ENCODE measurements at places on chromosomes 3 and 15.

GRCh38 chr3:169146179-169146665, 517.3 kb downstream of the MECOM start:
- DNase-seq = no peak

GRCh38 chr3:46089237-46090011, 62.1 kb upstream of the XCR1 start:
- DNase-seq = peak; percentile 17

DNA sequence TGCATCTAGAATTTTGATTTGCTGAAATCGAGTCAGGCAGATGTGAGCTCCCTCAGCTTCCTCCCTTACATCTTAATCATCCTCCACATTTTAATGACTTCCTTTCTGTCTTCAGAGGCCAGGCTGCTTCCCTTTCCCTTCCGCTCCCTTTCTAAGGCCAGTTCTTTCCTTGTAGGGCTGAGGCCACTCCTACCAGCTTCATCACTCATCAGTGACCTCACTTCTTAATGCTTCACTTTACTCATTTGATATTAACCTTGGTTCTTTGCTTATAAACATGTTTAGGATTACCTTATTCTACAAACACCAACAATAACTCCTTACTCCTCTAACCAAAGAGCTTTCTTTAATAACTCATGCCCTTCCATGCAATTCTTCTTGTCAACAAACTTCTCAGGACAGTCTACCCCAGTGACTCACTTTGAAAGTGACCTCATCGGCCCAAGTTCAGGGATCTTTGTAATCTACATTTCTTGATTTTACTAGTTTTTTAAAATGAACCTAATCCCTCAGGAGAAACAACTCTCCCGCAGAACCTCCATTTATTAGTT, 23.9 kb downstream of the ILDR1 start:
- DNase-seq = peak; percentile 99

- DNase-seq = no peak
Measured at GRCh38 chr3:104523136-104523535, 843.6 kb upstream of the ALCAM start.

GRCh38 chr3:158743664-158744566, 11.7 kb upstream of the RARRES1 start:
- no peak for DNase-seq

- no peak for DNase-seq
Measured at GRCh38 chr3:129085165-129085715, 24.7 kb downstream of the GP9 start.

DNA sequence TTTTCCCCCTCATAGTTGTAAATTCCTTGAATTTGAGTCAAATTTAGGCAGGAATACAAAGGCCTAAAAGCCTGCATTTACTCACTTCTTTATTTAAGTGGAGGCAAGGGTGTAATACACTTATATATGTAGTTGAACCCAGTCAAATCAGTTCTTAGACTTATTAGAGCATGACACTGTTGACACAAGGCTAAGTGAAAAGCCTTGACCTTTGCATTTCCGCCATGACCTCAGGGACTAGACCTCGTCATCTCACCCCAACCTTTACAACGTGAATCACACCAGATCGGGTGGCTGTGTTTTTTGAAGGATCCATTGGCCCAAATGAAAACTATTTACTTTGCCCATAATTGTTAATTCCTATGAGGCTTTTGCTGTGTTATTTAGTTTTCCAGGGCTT, 774.4 kb downstream of the ROBO1 start:
- no peak for DNase-seq

DNA sequence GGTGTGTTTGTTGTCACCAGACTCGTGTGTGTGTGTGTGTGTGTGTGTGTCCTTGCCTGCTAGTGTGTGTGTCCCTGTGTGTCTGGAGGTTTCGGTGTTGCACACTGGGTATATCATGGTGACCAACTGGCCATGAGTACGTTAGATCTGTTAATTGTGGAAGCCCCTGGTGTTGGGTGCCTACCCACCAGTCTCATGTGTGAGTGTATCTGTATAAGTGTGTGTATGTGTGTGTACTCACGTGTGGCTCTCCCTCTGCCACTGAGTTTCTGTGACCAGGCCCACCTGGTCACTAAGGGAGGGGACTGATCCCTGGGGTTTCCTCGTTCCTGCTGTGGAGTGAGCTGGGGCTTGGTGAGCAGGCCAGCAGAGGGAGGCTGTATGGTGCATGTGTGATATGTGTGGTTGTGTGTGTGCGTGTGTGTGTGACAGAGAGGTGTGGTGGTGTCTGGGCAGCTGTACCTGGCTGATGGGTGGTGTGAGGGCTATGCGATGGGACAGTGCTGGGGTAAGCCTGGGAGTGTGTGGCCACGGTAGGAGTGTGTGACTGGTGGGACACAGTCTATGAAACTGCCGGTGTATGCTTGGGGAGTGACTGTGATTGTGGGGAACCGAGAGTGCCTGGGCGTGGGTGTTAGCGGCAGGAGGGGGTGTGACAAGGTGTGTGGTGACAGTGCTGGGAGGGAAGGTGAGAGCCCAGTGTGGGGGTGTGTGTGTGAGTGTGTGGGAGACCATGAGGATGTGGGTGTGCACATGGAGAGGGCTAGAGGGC, 1.8 kb downstream of the PRKCD start:
- no peak for DNase-seq

GRCh38 chr3:60758171-60758570, 493.1 kb downstream of the FHIT start:
- peak; percentile 93 for DNase-seq

DNA sequence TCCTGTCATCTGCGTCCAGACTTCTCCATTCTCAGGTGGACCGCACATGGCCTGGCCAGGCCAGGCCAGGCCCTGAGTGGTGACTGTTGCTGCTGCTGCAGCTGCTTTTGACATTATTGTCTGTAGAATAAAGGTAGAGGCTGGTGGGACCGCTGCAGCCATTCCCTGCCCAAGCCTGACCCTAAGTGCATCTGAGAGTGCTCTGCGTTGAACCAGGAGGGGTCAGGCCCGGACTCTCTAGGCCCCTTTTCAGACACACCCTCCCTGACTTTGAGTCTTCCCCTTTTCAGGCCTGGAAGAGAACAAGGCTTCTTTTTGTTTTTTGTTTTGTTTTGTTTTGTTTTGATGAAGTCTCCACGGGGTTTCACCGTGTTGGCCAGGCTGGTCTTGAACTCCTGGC, 54.6 kb upstream of the FLNB start:
- no peak for DNase-seq

- DNase-seq = no peak
Measured at GRCh38 chr15:65275728-65276126, 11.0 kb downstream of the PARP16 start.

- peak; percentile 84 for DNase-seq
Measured at GRCh38 chr3:88617283-88617682, 467.5 kb downstream of the C3orf38 start.

GRCh38 chr15:27747997-27748396, 351.1 kb downstream of the OCA2 start:
- no peak for DNase-seq

GRCh38 chr3:49133226-49133951, 539 bp upstream of the LAMB2 start:
- DNase-seq = peak; percentile 44

DNA sequence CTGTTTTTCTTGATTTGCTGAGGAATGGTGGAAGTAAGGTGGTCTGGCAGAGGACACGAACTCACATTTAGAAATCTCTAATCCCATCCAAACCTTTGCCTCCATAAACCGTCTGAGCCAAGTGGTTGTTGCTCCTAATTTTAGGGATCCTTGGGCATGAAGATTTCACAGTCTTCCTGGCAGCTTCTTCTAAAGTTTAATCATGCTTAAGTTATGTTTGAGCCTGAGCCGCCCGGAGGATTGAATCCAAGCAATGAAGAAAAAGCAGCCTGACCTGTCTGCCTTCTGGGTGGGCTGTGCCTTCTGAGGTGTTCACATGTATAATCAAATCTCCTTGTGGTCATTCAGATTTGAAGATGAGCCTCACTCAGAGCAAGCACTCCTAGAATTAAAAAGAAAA, 249.0 kb downstream of the CD47 start:
- no peak for DNase-seq

DNA sequence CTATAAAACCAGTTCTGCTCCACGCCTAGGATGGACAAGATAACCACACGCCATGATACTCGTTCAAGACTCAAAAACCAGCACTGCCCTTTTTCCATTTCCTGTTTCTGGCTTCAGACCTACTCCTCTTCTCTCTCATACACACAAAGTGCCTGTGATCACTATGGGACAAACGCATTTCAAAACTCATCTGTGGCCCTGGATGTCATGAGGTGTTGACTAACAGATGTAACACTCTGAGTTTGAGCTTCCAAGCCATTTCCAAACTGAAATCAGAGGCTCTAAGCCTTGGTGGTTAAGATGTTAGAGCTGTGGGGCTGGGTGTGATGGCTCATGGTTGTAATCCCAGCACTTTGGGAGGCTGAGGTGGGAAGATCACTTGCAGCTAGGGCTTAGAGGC, 55.7 kb upstream of the LMOD3 start:
- no peak for DNase-seq

DNA sequence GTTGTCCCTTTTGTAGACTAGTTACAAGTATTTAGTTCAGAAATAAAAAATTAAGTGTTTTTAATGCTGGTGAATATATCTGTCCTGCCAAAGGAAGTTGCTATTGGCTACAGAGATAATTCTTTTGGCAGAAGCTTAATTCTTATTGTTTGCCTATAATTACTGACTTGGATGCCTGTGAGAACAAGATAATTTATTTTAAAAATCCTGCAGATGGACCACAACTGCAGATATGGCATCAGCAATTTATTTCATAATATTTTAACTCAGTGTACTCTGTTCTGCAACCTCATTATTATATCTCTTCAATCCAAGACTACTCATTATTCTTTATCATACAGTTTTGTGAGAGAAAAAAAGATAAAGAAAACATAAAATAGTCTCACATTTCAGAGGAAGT, 789.8 kb downstream of the NAALADL2 start:
- DNase-seq = no peak

GRCh38 chr3:116440196-116440595, 5.1 kb downstream of the LSAMP start:
- DNase-seq = no peak

- no peak for DNase-seq
Measured at GRCh38 chr3:136070334-136070733, 104.8 kb downstream of the PPP2R3A start.

GRCh38 chr15:57215326-57215725, 161.0 kb upstream of the CGNL1 start:
- no peak for DNase-seq

DNA sequence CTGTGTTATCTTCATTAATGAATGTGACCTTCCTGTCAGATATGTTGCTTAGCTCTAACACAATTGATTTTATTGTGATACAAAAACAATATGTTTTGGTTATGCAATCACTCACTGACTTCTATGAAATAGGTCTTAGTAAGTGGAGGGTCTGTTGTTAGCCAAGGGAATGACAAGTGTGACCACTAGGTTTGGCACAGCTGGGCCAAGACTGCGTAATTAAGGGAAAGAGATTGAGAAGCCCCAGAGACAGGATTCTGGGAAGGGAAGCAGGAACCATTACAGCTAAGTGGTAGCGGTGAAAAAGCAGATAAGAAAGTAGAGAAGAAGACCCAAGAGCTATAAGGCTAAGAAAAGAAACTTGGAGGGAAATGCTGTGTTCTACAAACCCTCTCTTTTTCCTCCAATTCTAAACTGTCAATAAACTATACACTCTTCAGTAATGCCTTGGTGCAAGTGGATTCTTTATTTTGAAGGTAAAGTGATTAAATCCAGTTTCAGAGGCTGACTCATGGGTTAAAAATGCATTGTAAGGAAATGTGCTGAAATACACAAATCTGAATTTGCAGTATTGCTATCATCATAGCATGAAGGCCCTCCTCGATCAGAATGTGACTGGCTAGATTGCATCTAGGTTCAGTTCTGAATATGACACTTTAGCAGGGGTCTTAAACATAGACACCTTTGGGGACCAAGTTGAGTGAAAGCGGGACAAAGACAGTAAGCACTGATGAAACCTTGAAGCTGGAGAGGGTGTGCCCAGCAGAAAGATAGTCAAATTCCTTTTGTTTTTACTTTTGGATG, 26.1 kb downstream of the KCNMB2 start:
- DNase-seq = no peak

DNA sequence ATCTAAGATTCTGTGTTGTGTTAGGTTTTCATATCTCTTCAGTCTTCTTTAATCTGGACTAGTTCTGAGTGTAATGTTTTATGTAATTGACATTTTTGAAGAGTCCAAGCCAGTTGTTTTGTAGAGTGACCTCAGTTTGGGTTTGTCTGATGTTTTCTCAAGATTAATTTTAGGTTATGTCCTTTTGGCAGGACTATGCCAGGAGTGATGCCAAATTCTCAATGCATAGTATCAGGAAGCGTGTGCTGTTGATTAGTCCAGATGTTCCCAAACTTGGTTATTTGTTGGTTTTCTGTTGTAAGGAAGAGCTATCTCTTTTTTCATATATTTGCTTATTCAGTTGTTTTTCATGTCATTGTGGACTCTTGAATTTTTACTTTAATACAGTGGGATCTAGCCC, 32.6 kb downstream of the NMD3 start:
- DNase-seq = no peak

GRCh38 chr15:78949461-78949860, 4.6 kb upstream of the CTSH start:
- no peak for DNase-seq

- DNase-seq = no peak
Measured at GRCh38 chr3:127566833-127567232, 23.7 kb downstream of the TPRA1 start.

DNA sequence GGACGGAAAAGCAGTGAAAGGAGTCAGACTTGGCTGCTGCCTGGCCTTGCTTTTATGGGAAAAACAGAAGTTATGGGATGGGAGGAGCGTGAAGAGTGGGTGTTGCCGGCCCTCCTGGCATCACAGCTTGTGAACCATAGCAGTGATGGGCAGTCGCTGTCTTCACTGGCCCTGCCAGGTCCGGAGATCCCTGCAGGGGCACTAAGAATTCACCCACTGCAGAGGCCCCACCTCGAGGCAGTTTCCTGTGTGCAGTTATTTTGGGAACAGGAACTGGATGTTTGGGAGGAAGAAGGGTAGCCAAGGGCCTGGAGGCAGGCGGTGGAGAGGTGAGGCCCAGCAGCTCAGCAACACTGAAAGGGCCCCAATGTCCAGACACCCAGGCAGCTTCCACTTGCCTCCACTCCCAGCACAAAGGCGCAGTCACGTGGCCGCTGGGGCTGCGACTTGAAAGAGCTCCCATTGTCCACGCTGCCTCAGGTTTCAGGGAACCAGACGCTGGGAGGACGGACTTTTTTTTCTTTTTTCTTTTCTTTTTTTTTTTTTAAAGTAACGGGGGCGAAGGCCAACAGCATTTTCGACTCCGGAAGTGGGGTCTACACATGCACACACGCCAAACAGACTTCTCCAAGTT, 255.6 kb downstream of the ZNF621 start:
- DNase-seq = no peak

DNA sequence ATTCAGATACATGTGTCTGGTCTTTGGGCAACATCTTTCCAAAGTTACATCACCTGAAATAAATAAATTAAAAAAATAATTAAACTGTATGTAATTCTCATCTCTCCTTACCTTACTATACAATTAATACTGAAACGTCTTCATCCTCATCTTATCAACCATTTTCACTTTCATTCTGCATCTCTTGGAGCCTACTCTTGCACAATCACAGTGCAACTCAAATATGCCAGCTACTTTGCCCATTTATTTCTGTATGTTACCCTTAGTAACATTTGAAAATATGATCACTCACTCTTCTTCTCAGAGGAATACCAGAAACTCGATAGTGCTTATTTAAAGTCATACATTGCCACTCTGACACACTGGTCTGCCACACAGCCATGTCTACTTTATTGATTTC, 1357.1 kb upstream of the CADM2 start:
- DNase-seq = no peak

GRCh38 chr3:24479816-24480215, 14.8 kb downstream of the THRB start:
- no peak for DNase-seq

All from Kasumi-1 (cell line).